ENCODE measurements at places on chromosomes 6 and 20.

DNA sequence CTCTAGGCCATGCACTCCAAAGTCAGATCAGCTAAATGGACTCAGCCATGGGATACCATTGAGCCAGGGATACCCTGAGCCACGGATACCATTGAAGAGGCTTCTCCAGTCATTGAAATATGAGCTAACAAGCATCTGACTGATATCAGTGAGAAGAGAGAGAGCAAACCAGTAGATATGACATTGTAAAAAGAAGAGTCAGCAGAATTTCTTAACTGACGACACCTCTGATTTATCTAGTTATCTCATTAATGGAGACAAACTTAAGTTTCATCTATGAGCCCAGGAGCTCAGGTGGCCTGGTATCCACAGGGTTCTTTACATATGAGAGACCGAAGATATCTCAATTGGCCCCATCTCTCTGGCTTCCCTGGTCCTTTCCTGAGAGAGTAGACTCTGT lies 140.6 kb downstream of the TBC1D7 start:
- no peak for DNase-seq

DNA sequence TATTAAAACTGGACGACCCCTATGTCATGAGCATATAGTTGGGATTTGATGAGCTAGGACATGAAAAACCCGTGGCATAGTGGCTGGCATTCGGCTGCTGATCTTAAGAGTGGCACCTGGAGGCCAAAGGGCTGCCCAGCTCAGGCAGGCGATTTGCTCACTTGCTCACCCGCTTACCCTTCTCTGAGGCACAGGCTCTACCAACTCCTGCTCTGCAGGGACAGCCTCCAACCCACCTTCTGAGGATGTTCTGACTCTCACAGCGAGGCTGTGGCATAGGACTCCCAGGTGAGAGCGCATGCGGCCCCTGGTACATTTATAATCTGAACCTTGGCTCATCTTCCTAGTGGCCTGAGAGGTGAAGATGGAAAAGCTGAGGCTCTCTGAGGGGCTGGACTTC lies 995 bp downstream of the RSPO4 start:
- no peak for DNase-seq

- no peak for DNase-seq
Observed at GRCh38 chr20:6784210-6784631, 16.7 kb downstream of the BMP2 start.

- no peak for DNase-seq
Observed at GRCh38 chr6:36515844-36516243, 31.4 kb downstream of the STK38 start.

DNA sequence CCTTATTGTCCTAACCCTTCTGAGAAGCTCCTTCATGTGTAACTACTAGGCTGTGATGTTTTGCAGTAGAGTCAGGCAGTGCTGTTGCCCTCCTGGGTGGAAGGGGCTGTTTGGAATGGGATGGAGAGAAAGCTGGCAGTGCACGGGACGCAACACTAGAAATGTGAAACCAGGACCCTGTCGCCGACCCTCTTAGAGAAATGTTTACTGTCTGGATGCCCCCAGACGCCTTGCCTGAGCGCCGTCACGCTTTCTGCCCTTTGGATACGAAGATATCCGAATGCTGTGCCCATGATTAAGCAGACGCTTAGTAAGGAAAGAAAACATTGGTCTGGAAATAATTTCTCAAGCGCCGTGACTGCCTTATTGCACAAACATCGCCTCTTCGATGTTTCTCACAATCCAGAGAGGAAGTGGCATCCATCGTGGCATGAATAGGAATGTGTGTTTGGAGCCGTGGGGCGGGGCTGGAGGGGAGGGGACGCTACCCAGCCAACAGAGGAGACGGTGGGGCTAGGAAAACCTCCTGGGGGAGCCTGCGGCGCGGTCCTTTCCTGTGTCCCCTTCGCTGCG lies 661 bp upstream of the PPP1R14C start:
- peak; percentile 9 for DNase-seq
